ENCODE measurements at places on chromosomes 4 and X.

DNA sequence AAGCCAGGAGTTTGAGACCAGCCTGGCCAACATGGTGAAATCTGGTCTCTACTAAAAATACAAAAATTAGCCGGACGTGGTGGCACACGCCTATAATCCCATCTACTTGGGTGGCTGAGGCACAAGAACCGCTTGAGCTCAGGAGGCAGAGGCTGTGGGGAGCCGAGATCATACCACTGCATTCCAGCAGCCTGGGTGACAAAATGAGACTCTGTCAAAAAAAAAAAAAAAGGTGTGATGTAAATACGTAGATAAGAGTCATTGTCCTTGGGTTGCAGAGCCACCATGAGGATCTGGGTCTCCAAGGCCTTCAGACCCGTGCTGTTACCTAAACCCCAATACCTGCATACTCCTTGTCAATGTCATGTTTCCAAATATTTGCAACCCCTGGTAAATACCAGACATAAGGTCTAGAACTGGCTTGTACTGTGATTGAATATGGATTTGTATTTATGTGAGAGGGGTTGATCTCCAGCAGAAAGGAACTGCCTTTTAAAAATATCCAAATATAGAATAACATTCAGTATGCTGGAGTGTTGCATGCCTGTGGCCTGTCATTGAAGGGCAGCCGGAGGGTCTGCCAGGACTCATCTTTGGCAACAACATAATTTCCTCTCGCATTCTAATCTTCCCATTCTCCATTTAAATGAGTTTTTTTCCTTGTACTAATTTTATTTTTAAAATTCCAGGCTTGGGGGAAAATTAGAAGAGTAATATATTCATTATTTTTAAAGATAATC, 40.4 kb downstream of the ATXN3L start:
- DNase-seq, result no peak

DNA sequence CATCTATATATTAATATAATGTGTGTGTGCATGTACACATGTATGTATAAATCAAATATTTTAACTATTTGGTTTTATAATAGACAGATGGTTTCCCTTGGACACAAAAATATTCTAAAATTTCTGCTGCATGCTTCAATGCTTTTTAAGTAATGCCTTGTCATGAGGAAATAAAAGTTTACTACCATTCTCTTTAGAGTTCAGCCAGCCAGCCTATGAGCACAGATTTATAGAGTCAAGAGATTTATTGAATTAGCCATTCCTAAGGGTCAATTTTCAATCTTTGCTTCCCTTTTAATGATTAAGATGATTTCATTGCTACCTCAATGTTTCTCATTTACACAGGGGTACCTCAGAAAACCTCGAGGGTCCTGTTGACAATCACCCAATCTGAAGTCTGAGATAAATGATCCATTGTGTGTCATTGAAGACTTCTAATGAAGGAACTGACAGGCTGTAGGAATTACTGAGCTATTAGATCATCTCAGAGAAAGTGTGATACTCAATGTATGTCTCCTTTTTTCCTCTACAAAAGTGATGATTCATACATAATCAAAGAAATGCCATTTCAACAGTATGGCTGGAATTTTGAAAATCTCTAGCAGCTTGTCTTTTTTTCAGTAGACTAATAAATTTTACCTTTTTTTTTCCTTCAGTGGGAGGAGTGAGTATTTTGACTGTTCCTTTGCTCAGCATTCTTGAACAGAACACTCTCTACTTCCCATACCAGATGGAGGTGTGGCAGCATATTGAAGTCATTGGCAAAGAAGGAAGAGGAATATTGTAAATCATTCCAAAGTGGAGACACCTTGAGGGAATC, 222.6 kb upstream of the PCDH18 start:
- no peak for DNase-seq

- no peak for DNase-seq
Measured at GRCh38 chr4:87114245-87115062, 106.0 kb downstream of the KLHL8 start.

GRCh38 chr4:184283659-184284335, 66.1 kb upstream of the ENPP6 start:
- no peak for DNase-seq

DNA sequence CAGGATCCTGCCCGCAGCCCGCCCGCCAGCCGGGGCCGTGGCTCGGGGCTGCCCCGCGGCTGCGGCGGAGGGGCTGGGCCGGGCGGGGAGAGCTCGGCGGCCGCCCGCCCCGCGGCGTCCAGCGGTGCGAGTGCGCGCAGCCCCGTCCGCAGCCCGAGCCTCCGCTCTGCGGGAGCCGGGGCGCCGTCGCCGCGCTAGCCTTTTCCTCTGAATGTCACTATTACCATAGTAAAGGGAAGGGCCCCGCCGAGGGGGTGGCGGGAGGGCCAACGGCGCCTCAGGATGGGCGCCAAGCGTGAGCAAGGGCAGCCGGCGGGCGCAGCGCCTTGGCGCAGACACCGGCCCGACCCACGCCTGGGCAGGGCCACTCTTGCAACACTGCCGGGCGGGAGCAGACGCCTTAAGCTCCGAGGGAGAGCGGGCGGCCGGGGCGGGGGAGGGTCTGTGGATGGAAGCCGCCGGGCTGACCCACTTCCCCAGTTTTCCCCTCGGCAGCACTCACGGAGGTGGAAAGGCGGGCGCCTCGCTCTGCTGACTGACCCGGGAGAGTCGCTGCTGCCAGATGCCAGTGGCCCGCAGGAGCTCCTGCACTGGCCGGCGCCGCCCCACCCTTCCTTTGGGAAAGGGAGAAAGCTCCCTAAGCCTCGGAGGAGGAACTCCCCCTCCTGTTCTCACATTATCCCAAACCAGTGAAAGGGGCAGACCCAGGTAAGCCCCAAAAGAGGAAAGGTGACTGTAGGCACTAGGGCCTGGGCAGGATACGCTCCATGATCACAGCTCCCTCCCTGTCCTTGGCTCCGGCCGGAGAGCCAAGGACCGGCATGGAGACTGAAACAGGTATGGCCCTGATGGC, 329.4 kb downstream of the HNRNPD start:
- peak; percentile 33 for DNase-seq

DNA sequence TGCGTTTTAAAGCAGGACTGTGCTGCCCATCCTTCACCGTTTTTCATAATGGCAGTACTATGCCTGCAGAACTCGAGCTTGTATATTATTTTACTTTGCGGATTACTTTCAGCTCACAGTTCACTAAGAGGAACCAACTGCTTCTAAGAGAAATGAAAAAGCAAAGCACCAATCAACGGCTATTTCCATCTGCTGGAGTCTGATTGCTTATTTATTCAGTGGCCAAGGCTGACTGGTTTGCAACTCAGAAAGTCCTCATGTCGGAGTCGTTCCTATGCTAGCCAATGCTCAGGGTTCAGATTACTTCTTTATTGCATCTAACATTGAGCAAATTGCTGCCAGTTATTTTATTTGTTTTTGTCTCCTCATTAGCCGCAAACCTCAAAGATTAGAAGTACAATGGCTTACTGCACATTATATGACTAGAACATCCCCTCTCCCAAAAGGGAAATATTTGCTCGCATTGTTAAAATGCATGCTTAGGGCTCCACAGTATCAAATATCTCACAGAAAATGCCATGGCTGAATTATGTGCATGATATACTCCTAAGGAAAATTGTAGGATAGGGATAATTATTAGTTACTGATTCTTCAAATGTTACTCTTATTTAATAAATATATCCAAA, 1628.2 kb upstream of the ADGRL3 start:
- no peak for DNase-seq

DNA sequence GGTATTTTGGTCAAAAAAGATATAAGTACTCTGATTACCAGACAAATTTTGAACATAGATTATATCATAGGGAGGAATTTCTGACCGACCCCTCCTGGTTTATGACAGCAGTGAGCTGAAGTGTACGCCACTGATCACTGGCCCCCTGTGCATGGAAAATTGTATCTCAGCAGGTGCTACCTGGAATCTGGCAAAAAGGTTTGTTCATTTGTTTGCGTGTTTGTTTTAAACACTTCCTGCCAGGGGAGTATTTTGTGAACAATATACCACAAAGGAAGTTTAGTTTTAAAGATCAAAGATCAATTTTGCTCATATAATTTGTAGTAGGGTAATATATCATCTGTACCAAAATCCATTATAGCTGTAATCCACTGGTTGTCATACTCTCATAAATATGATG, 219.7 kb upstream of the TENM3 start:
- DNase-seq, result no peak

GRCh38 chrX:63349307-63349706, 1.8 kb downstream of the SPIN4 start:
- peak; percentile 5 for DNase-seq

GRCh38 chrX:107384397-107385105, 64.9 kb upstream of the FRMPD3 start:
- no peak for DNase-seq

DNA sequence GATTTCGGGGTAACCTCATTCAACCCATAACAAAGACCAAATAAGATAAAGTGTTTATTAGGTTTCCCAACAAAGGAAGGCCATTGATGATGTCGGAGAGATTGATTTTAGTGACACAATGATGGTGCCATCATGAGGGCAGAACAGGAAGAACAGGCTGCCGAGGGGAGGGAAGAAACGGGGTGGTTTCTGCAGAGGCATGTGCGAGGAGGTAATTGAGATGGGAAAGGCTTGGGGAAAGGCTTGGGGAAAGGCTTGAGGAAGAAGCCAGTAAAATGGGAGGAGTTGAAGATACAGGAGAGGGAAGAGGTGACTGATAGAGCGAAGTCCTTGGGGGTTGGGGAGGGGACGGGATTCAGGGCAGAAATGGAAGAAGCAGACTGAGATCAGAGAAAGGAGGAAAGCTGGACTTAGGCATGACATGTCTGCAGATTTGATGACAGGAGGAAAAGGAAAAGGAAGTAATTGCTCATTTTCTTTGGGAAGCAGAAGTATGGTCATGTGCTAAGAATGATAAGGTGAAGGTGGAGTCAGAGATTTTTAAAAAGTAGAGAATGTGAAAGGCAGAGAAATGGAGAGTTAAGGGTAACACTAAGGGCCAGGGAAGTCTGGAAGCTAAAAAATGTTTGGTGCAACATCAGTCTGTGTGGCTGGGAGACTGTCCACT, 6.0 kb downstream of the HPSE start:
- DNase-seq, result peak; percentile 15

GRCh38 chr4:74042681-74043080, 4.2 kb upstream of the CXCL3 start:
- no peak for DNase-seq

- DNase-seq, result peak; percentile 34
Measured at GRCh38 chr4:182492423-182492822, 249.2 kb downstream of the TENM3 start.

- DNase-seq, result no peak
Measured at GRCh38 chr4:76235915-76236314, 15.6 kb upstream of the FAM47E start.

GRCh38 chr4:38233727-38234480, 273.7 kb downstream of the PTTG2 start:
- DNase-seq, result no peak

DNA sequence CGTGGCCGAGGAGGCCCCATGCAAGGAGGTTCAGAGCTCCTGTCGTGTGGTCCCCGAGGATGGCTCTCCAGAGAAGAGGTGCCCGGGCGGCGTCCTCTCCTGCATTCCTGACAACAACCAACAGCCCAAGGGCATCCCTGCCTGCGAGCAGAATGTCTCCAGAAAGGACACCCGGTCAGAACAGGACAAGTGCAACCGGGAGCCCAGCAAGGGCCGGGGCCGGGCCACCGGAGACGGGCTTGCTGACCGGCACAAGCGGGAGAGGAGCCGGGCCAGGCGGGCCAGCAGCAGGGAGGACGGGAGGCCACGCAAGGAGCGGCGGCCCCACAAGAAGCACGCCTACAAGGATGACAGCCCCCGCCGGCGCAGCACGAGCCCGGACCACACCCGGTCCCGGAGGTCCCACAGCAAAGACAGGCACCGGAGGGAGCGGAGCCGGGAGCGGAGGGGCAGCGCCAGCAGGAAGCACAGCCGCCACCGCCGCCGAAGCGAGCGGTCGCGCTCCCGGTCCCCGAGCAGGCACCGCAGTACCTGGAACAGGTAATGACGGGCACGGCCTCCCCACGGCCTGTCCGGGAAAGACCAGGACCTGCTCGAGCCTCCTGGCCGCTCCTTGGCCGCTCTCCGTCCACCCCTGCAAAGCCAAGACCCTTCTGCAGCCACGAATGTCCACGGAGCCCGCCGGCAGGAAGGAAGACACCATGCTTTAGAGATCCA, 9.8 kb downstream of the AKAP17A start:
- no peak for DNase-seq

DNA sequence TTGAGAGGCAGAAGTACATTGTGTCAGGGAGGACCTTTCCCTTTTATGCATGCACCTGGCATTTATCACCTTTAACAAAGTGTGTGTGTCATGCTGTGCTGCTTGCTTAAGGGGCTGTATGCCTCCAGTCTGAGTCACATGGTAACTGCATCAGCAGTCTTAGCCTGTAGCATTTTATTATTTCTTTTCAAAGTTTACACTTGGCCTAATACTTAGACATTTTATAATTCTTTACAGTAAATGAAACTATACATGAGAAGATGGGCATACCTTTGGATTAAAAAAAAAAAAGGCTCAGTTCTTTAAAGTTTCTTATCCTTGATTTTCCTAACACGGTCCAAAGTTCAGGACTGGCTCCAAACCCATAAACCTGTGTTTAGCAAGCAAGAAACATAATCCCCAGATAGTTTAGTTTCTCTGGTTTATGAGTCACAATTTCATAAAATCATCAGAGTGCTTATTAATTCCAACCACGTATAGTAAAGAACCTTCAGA, 14.6 kb downstream of the NPNT start:
- DNase-seq, result no peak

GRCh38 chr4:165813606-165814005, 59.4 kb upstream of the TLL1 start:
- DNase-seq, result no peak

GRCh38 chr4:98482847-98483806, 175.3 kb downstream of the TSPAN5 start:
- no peak for DNase-seq
